Retina (tissue), 1 donor: ENCODE measurements at places on chromosomes 5 and 9.
A peak's percentile ranks its signal among the peaks of the same experiment; 100 is the strongest.

DNA sequence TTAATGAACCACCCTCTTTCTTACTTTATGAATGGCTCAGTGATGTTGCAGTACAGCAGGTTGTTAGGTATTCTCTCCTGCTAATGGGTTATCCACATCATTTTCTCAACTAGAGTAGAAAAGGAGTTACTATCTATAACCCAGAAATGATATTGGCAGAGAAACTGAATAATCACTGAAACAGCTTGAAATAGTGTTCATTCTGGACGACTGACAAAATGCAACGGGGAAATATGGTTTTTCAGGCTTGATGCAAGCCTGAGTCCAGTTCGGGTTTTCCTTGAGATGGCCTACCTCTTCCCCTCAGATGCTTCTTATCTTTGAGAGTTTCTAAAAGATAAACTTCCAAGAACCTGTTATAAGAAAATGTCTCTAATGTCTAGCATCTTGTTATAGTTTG is 187.3 kb downstream of the RAB3C start:
- no peak for DNase-seq

DNA sequence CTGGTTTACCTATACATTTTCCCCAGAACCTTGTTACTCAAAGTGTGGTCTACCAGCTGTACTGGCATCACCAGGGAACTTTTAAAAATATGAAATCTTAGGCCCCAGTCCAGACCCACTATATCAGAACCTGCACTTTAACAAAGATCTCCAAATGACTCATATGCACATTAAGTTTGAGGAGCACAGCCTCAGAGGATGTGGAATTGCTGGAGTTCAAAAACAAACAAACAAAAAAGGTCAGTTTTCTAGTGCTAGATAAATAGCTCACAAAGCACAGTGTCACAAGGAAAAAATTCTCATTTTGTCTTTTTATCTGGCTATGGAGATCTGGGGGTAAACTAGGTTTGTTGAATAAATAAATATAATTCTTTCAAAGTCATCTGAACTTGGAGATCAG is 68.9 kb upstream of the ANKRD55 start:
- no peak for DNase-seq

- DNase-seq = no peak
Measured at GRCh38 chr9:19113964-19114679, 11.4 kb upstream of the HAUS6 start.

DNA sequence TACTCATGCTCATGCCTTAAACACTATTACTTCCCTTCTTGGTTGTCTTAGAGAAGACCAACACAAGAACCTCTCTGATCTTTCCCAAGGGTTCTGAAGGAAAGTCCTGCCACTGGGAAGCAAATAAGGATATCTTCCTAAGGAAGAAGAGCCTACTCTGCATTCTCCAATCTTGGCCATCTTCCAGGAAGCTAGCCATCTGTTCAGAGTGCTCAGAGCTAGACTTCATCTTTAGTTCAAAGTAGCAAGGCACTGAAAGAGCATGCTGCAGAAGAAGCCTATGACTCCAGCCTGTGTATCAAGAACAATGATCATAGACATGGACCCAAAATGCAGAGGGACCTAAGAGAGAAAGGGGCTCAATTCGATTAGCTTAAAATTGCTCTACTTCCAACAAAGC is 114.7 kb downstream of the KIAA0825 start:
- DNase-seq = no peak

GRCh38 chr5:160339406-160340130 is 27.2 kb upstream of the CCNJL start:
- DNase-seq = no peak

DNA sequence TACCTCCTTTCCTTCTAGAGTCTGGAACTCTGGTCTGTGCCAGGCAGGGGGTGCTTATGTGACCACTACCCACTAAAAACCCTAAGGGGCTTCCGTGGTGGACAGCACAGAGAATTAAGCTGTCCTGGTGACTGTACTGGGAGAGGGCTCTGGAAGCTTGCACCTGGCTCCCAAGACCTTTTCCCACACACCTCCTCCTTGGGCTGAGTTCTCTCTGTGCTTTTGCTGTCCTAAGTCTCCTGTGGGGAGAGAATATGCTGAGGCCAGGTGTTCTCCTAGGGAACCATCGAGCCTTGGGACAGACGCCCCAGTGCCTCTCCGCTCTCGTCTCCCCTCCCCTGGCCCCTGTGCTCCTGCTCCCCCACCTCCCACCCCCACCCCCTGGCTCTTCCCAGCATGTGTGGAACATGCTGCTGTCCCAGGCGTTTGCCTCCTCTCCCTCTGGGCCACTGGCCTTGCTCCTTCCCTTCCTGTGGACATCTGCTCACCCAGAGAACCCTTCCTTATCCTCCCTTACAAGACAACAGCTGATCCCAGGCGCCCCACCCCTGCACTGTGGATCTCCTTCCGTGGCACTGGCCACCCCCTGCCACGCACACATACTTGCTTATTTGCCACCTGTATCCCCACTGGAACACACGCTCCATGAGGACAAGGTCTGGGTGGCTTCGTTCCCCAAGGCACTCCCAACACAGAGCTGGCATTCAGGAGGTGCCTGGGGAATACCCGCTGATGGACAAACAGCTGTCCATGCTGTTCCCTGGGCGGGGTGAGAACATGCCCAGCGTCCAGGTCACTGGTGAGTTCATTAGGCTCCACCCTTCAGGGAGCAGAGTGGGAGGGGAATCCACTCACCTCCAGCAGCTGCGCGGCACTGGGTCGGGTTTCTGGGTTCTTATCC is 83.0 kb downstream of the STK10 start:
- DNase-seq = no peak

DNA sequence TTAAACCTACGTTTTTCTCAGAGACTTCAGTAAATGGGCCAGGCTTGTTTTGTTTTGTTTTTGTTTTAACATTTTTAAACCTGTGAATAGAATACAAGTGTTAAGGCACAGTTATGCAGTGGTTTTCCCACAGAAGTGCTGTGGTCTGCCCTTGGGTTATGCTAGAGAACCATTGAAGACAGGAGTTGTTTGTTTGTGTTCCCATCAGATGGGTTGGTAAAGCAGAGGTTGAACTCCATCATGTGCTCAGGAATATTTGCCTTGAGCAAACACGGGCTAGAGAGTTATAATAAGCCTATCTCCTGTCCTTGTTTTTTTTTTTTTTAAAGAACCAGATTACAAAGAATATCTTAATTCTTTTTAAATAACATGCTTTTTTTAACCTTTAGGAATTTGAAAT is 28.5 kb downstream of the RHOBTB3 start:
- DNase-seq = no peak

GRCh38 chr5:72525816-72526215 is 18.6 kb upstream of the ZNF366 start:
- DNase-seq = no peak

DNA sequence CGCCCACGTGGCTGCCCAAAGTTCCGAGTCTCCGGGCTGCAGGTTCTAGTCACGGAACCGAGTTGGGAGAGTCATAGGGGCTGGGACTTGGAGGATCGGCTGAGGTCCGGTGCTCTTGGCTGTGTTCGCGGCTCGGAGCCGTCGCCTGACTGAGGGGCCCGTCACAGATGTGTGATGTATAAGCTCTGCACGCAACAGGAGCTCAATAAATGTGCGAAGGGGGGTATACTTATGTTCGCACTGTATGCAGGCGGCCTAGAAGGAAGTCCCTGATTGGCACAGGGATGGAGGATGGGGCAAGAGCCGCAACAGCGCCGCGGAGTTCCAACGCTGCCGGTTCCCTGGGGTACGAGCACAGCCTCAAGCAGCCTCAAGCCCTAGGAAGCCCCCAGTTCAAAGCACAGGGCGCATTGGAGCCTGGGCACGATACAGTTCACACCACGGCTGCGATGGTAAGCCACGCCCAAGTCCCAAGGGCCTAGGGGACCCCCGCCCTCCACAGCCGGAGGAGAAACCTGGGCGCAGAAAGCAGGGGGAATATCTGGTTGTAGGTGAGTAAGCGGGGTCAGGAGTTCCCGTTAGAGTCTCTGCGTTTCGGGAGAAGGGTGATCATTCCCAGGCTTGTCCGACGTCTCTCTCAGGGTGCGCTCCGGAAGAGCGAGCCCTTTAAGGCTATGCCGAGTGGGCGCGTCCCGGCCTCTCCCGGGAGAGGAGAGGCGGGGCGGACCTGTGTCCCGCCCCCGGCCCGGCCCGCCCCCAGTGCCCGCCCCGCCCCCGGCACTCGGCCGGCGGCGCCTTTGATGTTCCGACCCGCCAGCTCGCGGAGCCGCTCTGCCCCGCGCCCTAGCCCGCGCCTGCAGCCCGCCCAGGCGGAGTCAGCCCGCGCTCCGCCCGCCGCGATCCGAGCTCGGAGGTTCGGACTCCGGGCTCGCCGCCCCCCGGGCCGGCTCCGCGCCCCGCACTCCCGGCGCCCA is at the start of gene TCF7:
TSS of gene TCF7 (plus strand) at position 780 of the 974 bp plus-strand sequence. CDS start 226 bp downstream, outside the sequence.
- peak; percentile 87 for DNase-seq

DNA sequence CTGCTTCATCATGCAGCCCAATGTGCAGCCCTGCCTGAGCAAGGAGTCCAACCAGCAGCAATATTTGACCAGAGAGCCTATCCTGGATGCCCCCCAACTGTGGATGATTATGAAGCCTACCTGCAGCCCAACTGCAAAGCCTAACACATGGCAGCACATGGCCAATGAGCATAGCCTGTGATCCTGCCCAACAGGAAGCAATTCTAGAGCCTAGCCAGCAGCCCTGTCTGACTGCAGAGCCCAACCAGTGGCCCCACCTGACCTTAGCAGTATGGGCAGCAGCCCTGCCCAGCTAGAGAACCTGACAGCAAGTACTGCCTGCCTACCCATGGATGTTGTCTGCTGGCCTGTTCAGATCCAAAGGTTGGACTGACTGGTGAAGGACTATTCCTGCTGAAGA is 97.3 kb upstream of the SH3GL2 start:
- DNase-seq = no peak

DNA sequence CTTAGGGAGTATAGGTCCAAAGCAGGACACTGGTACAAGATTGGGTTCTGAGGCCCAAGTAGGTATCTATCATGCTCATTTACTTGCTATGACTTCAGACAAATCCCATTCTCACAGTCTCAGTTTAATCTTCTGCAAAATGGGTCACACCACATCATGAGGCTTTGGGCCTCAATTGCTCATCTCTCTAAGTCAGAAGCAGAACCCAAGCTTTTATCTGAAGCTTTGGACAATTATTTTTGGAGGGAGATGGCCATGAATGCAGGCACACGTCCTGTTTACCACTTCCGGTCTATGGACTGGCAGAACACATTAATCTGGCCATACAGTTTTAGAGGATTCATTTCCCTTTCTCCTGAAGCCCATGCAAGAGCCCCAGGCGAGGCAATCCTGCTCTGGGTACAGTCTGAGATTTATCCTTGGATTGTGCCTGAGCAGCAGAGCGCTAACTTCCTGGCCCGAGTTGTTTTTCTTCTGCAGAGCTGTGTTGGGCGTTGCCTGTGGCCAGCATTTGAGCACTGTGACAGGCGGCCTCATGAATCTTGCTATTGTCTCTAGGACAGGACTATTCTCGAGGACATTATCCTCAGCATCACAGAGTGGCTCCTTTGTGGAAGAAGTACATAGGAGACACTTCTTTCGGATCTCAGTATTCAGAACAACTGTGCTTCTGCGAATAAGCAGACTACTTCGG is 16.1 kb downstream of the SLC22A4 start:
- no peak for DNase-seq

GRCh38 chr9:112203536-112203935 is 28.4 kb upstream of the SUSD1 start:
- DNase-seq = no peak

- DNase-seq = no peak
Measured at GRCh38 chr9:134475011-134475790, 148.9 kb downstream of the RXRA start.

- no peak for DNase-seq
Measured at GRCh38 chr5:175582697-175583096, 75.2 kb upstream of the HRH2 start.

GRCh38 chr9:124295159-124295794 is 37.5 kb downstream of the NEK6 start:
- DNase-seq = no peak

- DNase-seq = peak; percentile 81
Measured at GRCh38 chr5:98163796-98164493, 609.5 kb upstream of the RGMB start.

- DNase-seq = peak; percentile 19
Measured at GRCh38 chr9:77977210-77977611, 54.4 kb downstream of the GNAQ start.

DNA sequence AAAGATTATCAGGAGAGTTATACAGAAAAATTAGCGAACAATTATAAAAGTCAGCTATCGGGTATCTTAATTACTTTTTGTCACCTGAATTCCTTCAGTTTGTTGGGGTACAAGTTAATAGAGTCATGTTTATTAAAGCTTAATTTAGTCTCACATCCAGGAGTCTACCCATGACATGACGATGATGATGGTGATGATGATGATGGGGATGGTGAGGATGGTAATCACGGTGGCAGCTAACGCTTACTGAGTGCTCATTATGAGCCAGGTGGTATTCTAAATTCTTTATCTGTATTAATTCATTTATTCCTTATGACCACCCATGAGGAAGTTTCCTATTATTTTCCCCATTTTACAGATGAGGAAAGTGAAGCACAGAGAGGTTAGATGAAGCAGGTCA is 208.6 kb upstream of the KIF2A start:
- DNase-seq = no peak

- no peak for DNase-seq
Measured at GRCh38 chr5:106720367-106720766, 950.4 kb downstream of the EFNA5 start.

- no peak for DNase-seq
Measured at GRCh38 chr9:109935406-109936087, 155.5 kb downstream of the PALM2AKAP2 start.

- no peak for DNase-seq
Measured at GRCh38 chr5:3564116-3564515, 31.5 kb upstream of the IRX1 start.

DNA sequence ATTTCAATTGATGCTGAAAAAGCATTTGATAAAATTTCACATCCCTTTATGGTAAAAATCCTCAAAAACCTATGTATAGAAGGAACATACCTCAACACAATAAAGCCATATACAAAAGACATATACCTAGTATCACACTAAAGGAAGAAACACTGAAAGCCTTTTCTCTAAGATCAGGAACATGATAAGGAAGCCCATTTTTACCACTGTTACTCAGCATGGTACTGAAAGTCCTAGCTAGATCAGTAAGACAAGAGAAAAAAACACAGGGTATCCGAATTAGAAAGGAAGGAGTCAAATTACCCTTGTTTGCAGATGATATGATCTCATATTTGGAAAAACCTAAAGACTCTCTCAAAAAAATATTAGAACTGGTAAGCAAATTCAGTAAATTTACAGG is 350.2 kb upstream of the PDE4D start:
- no peak for DNase-seq

GRCh38 chr5:72407078-72407477 is 86.9 kb downstream of the PTCD2 start:
- no peak for DNase-seq

- DNase-seq = peak; percentile 75
Measured at GRCh38 chr5:172875505-172876279, 41.6 kb downstream of the ERGIC1 start.

DNA sequence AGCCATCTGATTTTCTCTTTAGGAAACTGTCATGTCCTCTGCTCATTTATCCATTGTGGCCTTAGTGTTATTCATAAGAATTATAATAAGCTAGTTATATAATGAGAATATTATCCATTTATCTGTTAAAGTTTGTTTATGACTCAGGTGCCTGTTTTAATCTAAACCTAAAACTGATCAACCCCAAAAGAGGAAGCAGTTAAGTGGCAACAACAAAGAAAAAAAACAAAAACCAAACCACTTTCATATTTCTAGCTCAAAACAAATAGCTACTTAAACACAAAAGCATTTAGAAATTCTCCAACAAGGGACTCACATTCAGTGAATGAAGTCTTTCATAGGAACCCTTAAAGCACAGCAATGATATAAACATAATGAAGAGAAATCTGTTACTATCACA is 116.4 kb downstream of the APBA1 start:
- DNase-seq = no peak
